ENCODE measurements at places on chromosomes 2 and 18.

DNA sequence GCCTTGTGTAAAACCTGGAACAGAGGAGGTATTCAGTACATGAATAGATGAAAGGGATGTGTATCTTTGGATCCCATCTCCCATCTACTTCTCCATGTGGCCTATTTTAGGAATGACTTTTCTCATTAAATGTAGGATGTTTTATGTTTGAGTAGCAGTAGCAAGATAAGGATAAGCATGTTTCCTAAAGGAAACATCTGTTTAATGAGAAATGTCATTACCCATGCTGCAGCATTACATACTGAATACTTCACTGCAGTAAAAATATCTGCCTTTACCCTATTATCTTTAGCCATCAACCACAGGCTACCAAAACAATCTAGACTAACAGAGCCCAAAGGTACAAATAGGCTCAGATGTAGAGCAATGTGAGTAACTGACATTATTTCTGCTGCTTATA is 419.2 kb upstream of the CYRIA start:
- no peak for DNase-seq

- DNase-seq: no peak
Observed at GRCh38 chr18:76977108-76977621, 154.8 kb downstream of the ZNF236 start.

DNA sequence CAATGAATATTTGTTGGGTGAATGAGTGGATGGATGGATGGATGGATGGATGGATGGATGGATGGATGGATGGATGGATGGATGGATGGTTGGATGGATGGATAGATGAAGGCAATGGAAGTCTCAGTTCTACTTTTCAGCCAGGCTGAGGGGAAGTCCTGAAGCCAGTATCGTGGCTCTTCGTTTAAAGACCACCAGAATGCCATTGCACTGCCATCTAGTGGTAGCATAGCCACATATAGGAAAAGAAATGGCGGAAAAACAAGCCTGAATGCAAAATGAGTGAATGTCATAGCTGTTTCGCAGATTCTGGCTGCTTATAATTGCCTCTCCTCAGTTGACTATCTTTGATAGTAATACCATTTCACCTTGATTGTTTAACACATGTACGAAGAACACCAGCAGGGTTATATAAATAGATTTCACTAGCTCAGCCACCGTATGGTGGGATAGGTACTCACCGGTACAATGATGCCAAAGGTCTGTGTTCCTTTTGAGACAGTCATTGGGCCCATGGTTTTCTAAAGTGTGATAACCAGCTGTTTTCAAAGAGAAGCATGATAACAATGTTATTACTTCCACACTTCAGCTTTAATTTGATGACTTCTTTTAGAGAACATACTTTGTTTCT is 62.3 kb upstream of the GREB1L start:
- peak; percentile 25 for DNase-seq

GRCh38 chr18:55324166-55324565 is 263.8 kb downstream of the TCF4 start:
- no peak for DNase-seq

DNA sequence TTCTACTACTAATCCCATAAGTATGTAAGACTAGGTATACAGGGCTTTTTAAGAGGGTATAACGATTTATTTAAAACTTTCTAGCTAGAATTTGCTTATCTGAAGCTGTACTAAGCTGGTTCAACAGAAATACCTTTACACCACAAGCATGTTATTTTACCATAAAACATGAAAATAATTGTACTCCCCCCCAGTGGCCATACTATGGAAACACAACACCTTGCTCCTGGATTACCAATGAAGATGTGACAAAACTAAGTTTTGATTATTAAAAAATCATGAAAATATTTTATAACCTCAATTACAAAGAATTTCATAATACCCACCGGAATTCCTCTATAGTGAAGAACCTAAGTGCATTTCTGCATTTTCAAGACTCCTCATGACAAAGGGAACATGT is 27.3 kb downstream of the LPIN2 start:
- no peak for DNase-seq

GRCh38 chr2:197079414-197079813 is 152.9 kb upstream of the PGAP1 start:
- DNase-seq: no peak

GRCh38 chr2:6896930-6897759 is 19.6 kb downstream of the RSAD2 start:
- no peak for DNase-seq

GRCh38 chr2:45353879-45354278 is 257.2 kb downstream of the SRBD1 start:
- DNase-seq: peak; percentile 61

GRCh38 chr2:33645861-33646260 is 46.8 kb upstream of the FAM98A start:
- no peak for DNase-seq

GRCh38 chr18:6744816-6745455 is 15.4 kb downstream of the ARHGAP28 start:
- DNase-seq: no peak
